ENCODE measurements at places on chromosomes 6 and 20.
A peak's percentile ranks its signal among the peaks of the same experiment; 100 is the strongest.

DNA sequence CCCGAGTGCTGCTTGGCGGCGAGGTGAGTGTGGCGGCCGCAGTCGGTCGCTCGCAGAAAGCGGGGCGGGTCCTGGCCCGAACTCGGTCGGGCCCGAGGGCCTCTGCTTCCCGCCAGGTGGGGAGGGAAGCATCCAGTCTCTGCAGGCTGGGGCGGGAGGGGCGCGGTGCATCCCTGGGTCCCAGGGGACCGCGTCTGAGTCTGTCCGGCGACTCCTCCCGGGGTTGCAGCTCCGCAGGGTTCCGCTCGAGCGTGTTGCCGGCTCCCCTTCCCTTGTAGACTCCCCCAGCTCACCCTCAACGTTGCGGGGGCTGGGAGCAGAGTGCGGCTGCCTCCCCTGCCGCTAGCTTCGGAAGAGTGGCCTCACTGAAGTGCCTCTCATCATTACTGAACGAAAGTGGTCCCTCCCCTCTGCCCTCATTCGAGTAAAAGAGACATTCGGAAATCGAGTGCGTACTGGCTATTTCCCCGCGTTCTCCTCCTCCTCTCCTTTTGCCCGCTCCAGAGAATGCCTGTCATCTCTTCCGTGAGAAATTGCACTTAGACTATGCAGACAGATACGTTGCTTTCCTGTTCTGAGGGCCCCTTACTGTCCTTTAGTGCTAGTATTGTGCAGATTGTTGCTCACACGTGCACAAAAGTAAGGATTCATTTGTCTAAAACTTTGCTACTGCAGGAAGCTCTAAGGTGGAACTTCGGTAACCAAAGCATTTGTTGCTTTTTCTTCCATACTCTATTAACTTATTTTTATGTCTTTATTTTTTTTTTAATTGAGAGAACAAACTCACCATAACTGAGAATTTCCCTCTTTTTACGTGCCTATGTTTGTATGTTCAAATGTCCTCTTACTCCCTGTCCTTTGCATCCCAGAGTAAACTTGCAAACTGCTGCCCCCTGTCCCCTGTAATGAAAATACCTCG, 751 bp downstream of the MAP3K4 start:
- H3K27ac ChIP-seq = peak overlapping the region; percentile 93
- peaks cover 19% of the 10 kb centered on the region for H3K4me1 ChIP-seq

- peaks cover 16% of the 10 kb centered on the region for H3K27me3 ChIP-seq
- H3K4me1 ChIP-seq = no peaks in the 10 kb centered on the region
- no peak overlapping the region for H3K4me3 ChIP-seq
- no peak overlapping the region for H3K27ac ChIP-seq
- no peaks in the 10 kb centered on the region for H3K36me3 ChIP-seq
Measured at GRCh38 chr6:946546-946945, 253.6 kb upstream of the EXOC2 start.

DNA sequence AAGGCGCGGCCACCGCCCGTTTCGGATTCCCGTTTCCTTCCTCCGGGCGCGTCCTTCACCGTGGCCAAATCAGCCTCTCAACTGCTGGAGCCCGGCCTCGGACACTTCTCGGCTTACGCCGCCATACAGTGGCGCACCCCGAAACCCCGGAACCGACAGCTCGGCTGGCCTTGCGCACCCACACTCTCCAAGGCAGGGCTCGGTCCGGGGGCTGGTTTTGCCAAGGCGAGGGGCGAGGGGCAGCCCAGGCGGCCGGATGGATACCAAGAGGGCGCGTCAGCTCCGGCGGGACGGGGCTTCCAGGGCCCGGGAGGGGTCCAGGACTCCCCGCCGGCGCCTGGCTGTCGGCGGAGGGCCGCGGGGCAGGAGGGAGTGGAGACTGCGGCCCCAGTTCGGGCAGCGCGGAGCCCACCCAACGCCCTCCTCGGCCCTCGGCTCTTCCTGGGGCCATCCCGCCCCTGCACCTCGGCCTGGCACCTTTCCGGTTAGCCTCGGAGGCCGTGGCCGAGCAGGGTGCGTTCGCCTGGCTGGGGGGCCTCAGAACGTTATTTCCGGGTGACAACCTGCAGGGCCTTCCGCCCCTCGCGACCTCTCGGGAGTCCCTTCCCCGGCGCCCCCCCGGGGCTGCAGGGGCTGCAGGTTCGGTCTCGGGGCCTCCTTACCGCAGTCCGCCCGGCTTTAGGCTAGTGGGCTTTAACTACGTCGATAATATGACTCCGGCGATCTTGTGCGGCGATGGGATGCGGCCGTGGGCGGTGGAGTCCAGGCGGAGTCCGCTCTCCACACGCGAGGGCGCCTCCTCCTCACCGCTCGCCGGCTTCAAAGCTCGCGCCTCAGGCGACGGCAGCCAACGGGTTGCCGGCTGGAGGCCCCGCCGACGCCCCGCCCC, 697 bp upstream of the CEP43 start:
- peaks cover 24% of the 10 kb centered on the region for H3K4me1 ChIP-seq
- no peaks in the 10 kb centered on the region for H3K27me3 ChIP-seq
- H3K4me3 ChIP-seq = peak overlapping the region; percentile 95
- H3K36me3 ChIP-seq = peaks cover 3% of the 10 kb centered on the region
- H3K27ac ChIP-seq = peak overlapping the region; percentile 92

GRCh38 chr6:101110814-101111213, 229.7 kb upstream of the ASCC3 start:
- no peak for DNase-seq
- no peaks in the 10 kb centered on the region for H3K36me3 ChIP-seq
- no peaks in the 10 kb centered on the region for H3K4me1 ChIP-seq
- H3K4me3 ChIP-seq = no peak overlapping the region

- peaks cover 26% of the 10 kb centered on the region for H3K4me1 ChIP-seq
- H3K4me3 ChIP-seq = no peak overlapping the region
- H3K27ac ChIP-seq = no peak overlapping the region
- peaks cover 56% of the 10 kb centered on the region for H3K36me3 ChIP-seq
- no peak for DNase-seq
- no peaks in the 10 kb centered on the region for H3K27me3 ChIP-seq
Measured at GRCh38 chr6:150775415-150776203, 89.9 kb upstream of the MTHFD1L start.

- H3K4me3 ChIP-seq = no peak overlapping the region
- DNase-seq = no peak
- H3K27me3 ChIP-seq = peaks cover 4% of the 10 kb centered on the region
- H3K36me3 ChIP-seq = no peaks in the 10 kb centered on the region
- H3K27ac ChIP-seq = no peak overlapping the region
- H3K4me1 ChIP-seq = no peaks in the 10 kb centered on the region
Measured at GRCh38 chr20:34974246-34974645, 18.6 kb downstream of the MYH7B start.

DNA sequence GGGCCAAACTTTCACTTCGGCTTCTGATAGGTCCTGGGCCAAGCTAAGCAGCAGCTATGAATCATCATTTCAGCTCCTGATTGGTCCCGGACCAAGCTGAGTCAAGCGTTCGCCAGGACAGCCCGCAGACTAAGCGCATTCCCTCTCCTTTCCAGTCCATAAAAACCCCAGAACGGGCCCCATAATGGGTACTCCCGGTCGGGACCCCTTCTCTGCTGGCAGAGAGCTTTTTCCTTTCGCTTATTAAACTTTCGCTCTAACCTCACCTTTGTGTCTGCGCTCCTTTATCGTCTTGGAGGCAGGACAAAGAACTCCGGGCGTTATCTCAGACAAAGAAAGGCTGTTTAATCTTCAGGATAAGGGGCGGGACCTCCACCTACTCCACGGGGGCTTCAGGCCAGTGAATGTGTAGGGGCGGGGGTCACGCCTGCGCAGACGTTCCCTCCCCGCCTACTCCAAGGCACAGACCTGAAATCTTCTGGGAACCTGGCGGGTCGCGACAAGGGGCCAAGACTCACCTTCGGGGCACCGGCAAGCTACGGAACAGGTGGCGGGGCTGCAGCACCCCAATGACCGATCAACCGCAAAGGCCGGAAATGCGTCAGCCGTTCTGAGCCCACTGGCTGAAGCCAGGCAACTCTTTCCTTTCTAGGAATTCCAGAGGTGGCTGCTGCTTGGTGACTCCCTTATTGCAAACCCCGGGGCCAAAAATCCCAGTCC, at the start of gene ZSCAN31:
Gene ZSCAN31 (minus strand): TSS at position 585 of the 720 bp plus-strand sequence. CDS start 6,465 bp downstream, outside the sequence.
- H3K27ac ChIP-seq = no peak within 1 kb of the TSS
- H3K4me3 ChIP-seq = no peak within 1 kb of the TSS
- no peaks in the 10 kb centered on the region for H3K27me3 ChIP-seq
- H3K4me1 ChIP-seq = peaks cover 17% of the 10 kb centered on the region
- peak; percentile 85 for DNase-seq

- peaks cover 51% of the 10 kb centered on the region for H3K27me3 ChIP-seq
- no peak overlapping the region for H3K27ac ChIP-seq
- H3K4me3 ChIP-seq = no peak overlapping the region
- no peaks in the 10 kb centered on the region for H3K36me3 ChIP-seq
- DNase-seq = no peak
Measured at GRCh38 chr6:35216851-35217811, 3.4 kb downstream of the SCUBE3 start.

DNA sequence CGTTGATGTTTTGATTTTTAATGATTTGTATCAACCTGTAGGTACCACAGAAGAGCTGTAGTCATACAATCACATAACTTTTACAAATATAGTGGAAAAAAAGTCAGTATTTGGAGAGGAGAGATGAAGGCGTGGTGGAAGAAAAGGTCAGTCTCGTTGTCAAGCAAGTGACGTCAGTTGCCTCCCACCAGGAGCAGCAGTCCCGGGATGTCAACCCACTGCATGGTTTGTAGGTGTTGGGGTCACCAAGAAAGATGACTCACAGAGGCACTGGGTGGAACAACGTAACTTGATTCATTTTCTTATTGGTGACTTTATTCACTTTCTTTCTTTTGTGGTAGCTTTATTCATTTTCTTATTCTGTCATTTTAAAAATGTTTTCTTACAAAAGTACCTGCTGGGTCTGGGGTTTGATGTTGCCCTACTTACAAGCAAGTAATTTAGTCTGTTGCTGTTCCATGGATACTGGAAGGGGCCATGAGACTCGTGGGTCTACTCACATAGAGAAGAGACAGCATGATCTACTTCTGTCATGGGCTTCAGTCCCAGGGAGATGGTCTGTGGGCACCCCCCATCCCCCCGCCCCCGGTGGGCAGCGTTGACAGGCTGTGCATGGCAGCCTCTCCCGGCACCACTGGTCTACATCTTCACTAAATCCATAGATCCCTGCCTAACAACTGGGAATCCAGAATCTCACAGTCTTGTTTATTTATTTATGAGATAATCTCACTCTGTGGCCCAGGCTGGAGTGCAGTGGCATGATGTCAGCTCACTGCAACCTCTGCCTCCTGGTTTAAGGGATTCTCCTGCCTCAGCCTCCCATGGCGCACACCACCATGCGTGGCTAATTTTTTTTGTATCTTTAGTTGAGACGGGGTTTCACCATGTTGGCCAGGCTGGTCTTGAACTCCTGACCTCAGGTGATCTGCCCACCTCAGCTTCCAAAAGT, 36.4 kb upstream of the SYNJ2 start:
- peak overlapping the region; percentile 25 for H3K27ac ChIP-seq
- no peak for DNase-seq
- H3K36me3 ChIP-seq = peaks cover 66% of the 10 kb centered on the region
- H3K4me1 ChIP-seq = peaks cover 25% of the 10 kb centered on the region

DNA sequence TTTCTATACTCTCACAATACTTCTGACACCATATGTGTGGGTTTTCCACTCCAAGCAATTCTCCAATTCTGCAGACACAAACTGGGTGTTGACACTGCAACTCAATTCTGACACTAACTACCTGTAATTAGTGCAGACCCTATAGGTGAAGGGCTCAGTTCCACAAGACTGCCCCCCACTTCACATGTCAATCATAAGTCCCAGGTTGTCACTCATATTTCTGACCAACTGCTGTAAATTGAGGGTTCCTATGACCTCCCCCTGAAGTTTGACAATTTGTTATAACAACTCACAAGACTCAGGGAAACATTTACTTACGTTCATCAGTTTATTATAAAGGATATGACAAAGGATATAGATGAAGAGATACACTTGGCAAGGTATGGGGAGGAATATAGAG, 18.3 kb downstream of the GPX6 start:
- no peaks in the 10 kb centered on the region for H3K36me3 ChIP-seq
- no peaks in the 10 kb centered on the region for H3K4me1 ChIP-seq
- DNase-seq = no peak
- H3K4me3 ChIP-seq = no peak overlapping the region

DNA sequence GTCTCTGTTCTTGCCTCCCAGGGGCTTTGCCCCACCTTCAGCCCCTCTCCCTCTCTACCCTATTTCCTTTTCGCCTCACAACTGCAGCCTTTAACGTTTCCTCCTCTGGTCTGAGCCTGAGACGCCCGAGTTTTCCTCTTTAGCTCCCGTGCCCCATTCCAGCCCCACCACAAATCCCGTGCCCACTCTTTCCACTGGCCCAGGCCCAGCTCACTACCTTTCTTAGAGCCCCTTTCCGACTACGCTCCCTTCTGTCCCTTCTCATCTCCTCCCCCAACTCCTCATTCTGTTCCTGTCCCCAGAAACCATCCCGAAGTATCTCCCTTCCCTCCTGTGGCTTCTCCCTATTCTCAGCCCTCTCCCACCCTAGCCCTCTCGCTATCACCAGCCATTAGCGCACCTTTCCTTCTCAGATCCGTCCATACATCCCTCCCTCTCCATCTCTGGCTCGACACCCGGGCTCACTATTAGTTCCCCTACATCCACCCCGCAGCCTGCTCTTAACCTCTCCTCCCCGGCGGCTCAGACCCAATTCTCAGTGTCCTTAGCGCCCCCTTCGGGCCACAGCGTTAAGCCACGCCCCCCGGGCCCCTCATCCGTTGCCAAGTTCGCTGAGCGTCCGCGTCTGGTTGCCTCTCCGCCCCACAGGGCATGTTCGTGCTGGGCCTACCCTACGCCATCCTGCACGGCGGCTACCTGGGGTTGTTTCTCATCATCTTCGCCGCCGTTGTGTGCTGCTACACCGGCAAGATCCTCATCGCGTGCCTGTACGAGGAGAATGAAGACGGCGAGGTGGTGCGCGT, 2.7 kb downstream of the SLC32A1 start:
- DNase-seq = peak; percentile 52
- peak overlapping the region; percentile 56 for H3K4me3 ChIP-seq
- peak overlapping the region; percentile 94 for H3K27ac ChIP-seq
- peaks cover 19% of the 10 kb centered on the region for H3K36me3 ChIP-seq
- H3K4me1 ChIP-seq = peaks cover 73% of the 10 kb centered on the region

- no peaks in the 10 kb centered on the region for H3K27me3 ChIP-seq
- no peak for DNase-seq
- H3K36me3 ChIP-seq = no peaks in the 10 kb centered on the region
- no peak overlapping the region for H3K4me3 ChIP-seq
- no peaks in the 10 kb centered on the region for H3K4me1 ChIP-seq
- no peak overlapping the region for H3K27ac ChIP-seq
Measured at GRCh38 chr20:13139459-13140150, 81.5 kb upstream of the ISM1 start.

GRCh38 chr6:32152769-32153563, 975 bp upstream of the PPT2 start:
- H3K4me3 ChIP-seq = peak overlapping the region; percentile 89
- peaks cover 63% of the 10 kb centered on the region for H3K27me3 ChIP-seq
- peak overlapping the region; percentile 16 for H3K27ac ChIP-seq
- no peak for DNase-seq

All from stimulated activated naive B cell treated with anti-CD40 and anti-IgM and Interleukin-4, amounts not matched to agents 10 μg/mL and 1 μg/mL and 100 μg/mL, for 72 hours (primary cell).